ENCODE measurements at places on chromosomes 6 and 20. TPM values are rescaled to one million over a fixed set of nuclear protein-coding genes. Genes with fewer than 3 reads are reported as not detected.

Gene UBE2V1
- 78.1 TPM for total RNA-seq

Gene MEA1
- total RNA-seq = 175 TPM

DNA sequence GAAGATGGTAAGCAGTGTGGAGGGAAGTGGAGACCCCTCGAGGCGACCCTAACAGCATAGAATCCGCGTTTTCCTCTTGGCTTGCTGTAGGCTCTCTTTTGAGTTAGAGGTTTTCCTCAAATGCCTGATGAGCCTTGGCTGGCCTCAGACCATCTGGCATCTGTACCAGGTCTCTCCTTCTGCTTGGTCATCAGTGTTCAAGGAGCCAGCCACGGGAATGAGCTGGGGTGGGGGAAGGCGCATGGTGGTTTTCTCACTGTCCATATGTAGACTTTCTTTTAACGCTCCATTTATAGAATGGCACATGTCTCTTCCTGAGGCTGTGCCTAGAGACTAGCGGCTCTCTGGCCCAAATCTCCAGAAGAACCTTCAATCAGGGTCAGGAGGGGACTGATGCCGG is 8.1 kb upstream of the GUCA1A start:
- H3K4me1 ChIP-seq = no peaks in the 10 kb centered on the region
- no peak overlapping the region for H3K27ac ChIP-seq
- H3K4me3 ChIP-seq = no peak overlapping the region
- H3K36me3 ChIP-seq = no peaks in the 10 kb centered on the region

DNA sequence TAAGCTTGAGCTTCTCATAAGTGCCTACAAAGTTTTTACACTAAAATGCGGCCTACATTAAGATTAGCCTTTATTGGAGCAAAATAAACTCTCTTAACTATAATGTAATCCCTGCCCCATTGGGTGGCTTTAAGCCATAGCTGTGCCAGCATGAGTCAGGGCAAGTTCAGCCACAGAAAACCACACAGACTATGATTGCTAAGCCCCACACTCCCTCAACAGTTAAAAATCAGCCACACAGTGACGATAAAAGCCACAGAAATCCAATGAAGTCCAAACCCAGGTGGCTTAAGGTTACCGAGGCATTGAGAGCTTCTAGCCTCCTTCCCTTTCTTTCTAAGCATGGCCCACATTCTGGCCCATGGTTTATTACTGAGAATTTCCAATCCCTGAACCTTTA is 61.6 kb downstream of the GRM1 start:
- H3K4me3 ChIP-seq = no peak overlapping the region
- no peaks in the 10 kb centered on the region for H3K36me3 ChIP-seq
- H3K27ac ChIP-seq = no peak overlapping the region
- DNase-seq = no peak

DNA sequence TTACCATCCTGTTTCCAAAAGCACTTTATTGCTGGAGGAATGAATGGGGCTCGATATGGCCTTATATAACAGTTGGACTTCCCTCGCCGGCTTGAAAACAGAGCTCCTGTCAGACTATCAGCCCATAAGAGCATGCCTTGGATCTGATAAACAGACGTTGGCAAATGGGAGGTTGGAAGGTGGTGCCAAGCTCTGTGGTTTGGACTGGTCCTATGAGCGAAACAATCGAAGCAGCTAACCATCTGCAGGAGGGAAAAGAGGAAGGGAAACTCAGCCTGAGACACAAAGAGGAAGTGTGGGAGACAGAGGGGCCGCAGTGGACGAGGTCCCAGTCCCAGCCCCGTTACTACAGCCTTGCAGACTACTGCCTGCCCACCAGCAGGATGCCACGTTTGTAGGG is 92.9 kb downstream of the TFAP2C start:
- no peaks in the 10 kb centered on the region for H3K27me3 ChIP-seq
- no peak overlapping the region for H3K4me3 ChIP-seq
- H3K27ac ChIP-seq = no peak overlapping the region
- no peak for DNase-seq
- no peaks in the 10 kb centered on the region for H3K36me3 ChIP-seq

Gene MYLK4
- total RNA-seq = 0.71 TPM

DNA sequence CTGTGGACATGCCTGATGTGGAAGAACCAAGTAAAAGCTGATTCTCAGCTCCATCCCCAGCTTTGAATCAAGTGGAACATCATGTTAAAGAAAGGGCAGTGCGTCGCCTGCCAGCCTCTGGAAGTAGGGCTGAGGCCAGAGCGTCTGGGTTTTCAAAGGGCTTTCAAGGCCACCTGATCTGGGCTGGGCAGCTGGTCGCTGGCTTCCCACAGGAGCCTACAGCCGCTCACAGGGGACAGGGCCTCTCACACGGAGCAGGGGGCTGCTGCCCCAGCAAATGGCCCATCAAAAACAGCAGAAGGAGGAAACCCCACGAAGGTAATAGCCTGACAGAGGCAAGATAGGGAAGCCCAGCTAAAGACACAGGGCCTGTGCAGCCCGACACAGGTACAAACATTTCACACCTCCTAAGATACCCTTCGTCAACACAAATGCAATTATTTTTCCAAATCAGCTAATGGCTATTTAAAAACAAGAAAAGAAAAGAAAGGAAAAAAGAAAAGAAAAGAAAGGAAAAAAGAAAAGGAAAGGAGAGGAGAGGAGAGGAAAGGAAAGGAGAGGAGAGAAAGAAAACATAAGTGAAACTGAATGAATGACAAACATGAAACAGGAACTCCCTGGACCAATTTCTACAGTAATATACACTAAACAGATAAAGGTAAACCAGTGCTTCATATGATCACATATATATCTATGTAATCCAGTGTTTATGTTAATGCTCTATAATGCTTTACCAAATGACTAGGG is 24.8 kb downstream of the RRBP1 start:
- no peaks in the 10 kb centered on the region for H3K4me1 ChIP-seq
- H3K27ac ChIP-seq = no peak overlapping the region
- no peaks in the 10 kb centered on the region for H3K27me3 ChIP-seq

Gene CFB
- total RNA-seq = 5.8 TPM

- no peaks in the 10 kb centered on the region for H3K27me3 ChIP-seq
- H3K36me3 ChIP-seq = no peaks in the 10 kb centered on the region
- no peak for DNase-seq
- H3K27ac ChIP-seq = no peak overlapping the region
- H3K4me1 ChIP-seq = peaks cover 3% of the 10 kb centered on the region
These were observed 42.6 kb downstream of the KIAA1755 start for GRCh38 chr20:38217791-38218565.

DNA sequence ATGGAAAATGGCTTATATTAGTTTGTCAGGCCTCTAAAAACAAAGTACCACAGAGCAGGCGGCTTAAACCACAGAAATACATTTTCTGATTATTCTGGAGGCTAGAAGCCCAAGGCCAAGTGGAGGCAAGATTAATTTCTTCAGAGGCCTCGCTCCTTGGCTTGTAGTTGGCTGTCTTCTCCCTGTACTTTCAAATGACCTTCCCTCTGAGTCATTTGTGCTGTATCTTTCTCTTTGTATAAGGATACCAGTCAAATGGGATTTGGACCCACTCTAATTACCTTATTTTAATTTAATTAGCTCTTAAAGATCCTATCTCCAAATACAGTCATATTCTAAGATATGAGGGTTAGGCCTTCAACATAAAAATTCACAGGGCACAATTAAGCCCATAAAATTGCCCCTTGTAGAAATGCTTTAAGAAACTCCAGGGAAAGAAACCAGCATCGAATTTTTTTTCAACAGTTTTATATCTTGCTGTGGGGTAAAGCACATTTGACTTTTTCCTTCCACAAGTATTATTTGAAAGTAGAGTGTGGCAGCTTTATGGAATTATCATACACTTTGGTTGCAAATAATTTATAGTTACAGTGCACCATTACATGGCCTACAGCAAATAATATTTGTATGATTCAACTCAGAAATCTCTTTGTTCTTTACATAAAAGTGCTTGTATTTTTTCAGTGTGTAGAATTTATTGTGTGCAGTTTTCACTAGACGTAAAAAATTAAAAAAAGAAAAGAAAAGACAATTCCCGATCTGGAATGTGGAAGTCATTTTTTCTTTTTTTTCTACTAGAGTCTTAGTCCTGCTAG is 706.1 kb downstream of the KIF16B start:
- no peak overlapping the region for H3K27ac ChIP-seq
- no peaks in the 10 kb centered on the region for H3K27me3 ChIP-seq
- no peak overlapping the region for H3K4me3 ChIP-seq
- no peaks in the 10 kb centered on the region for H3K4me1 ChIP-seq

DNA sequence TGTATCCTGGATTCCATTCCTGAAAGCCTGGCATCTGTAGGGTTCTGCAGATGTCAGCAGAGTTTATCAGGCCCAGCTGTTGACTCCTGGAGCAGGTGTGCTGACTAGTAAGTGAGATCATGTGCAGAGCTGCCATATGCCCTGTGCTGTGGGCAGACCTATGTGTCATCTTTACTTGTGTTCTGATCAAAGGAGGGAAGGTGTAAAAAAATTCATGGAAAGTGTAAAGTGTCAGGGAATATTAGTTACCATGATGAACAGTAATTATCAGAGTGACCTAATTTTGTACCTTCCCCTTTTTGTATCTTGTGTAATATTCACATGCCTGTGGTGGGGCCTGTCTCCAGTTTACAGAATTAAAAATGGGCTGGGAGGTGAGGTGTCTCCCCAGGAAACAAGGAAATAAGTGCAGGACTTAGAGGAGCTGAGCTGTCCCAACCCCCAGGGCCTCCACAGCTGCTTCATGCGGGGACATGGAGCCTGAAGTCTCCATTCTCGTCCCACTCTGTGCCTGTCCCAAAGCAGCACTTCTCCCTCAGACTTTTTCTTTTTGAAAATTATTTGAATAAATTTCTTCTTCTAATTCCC is 148.2 kb upstream of the GGTLC1 start:
- H3K4me1 ChIP-seq = no peaks in the 10 kb centered on the region
- H3K36me3 ChIP-seq = no peaks in the 10 kb centered on the region
- no peak overlapping the region for H3K4me3 ChIP-seq
- H3K27ac ChIP-seq = no peak overlapping the region
- no peak for DNase-seq

DNA sequence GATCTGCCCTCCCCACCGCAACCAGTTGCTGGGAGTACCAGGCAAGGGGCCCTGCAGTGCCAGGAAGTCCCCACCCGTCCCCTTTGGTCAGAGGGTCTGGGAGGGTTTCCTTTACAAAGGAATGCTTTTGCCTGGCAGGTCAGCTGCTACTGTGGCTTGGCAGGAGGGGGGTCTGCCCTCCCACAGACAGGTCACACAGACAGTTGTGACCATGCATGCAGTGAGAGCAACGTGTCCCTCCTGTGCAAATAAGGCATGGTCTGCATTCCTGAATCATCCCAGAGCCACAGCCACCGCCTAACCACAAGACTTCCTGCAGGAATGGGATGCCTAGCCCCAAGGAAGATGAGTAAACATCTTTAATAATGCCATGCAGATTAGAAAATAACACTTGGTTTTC is 439 bp upstream of the F13A1 start:
- no peaks in the 10 kb centered on the region for H3K36me3 ChIP-seq
- DNase-seq = no peak
- H3K27ac ChIP-seq = no peak overlapping the region
- no peak overlapping the region for H3K4me3 ChIP-seq

GRCh38 chr6:153103319-153103655 is 27.8 kb downstream of the RGS17 start:
- no peak overlapping the region for H3K4me3 ChIP-seq
- no peak overlapping the region for H3K27ac ChIP-seq
- H3K4me1 ChIP-seq = no peaks in the 10 kb centered on the region
- H3K27me3 ChIP-seq = no peaks in the 10 kb centered on the region

Gene RHAG
- not detected for total RNA-seq

GRCh38 chr6:79949233-79949632 is 1.9 kb upstream of the ELOVL4 start:
- DNase-seq = peak; percentile 84
- no peaks in the 10 kb centered on the region for H3K27me3 ChIP-seq
- H3K4me1 ChIP-seq = no peaks in the 10 kb centered on the region
- no peaks in the 10 kb centered on the region for H3K36me3 ChIP-seq

GRCh38 chr6:48032151-48032550 is 78.8 kb downstream of the PTCHD4 start:
- no peak overlapping the region for H3K27ac ChIP-seq
- DNase-seq = no peak

GRCh38 chr20:3900187-3900604 is 11.0 kb downstream of the PANK2 start:
- no peak overlapping the region for H3K4me3 ChIP-seq
- peaks cover 68% of the 10 kb centered on the region for H3K4me1 ChIP-seq
- no peak for DNase-seq
- H3K27me3 ChIP-seq = no peaks in the 10 kb centered on the region
- peak overlapping the region; percentile 23 for H3K27ac ChIP-seq

Gene SLC17A1
- 0.99 TPM for total RNA-seq

- no peaks in the 10 kb centered on the region for H3K27me3 ChIP-seq
- no peaks in the 10 kb centered on the region for H3K4me1 ChIP-seq
- no peak overlapping the region for H3K27ac ChIP-seq
These were observed 65.6 kb downstream of the ZNF292 start for GRCh38 chr6:87220997-87221396.

- no peaks in the 10 kb centered on the region for H3K4me1 ChIP-seq
- DNase-seq = peak; percentile 20
- H3K4me3 ChIP-seq = no peak overlapping the region
These were observed 636.0 kb downstream of the BCKDHB start for GRCh38 chr6:80742481-80742880.

DNA sequence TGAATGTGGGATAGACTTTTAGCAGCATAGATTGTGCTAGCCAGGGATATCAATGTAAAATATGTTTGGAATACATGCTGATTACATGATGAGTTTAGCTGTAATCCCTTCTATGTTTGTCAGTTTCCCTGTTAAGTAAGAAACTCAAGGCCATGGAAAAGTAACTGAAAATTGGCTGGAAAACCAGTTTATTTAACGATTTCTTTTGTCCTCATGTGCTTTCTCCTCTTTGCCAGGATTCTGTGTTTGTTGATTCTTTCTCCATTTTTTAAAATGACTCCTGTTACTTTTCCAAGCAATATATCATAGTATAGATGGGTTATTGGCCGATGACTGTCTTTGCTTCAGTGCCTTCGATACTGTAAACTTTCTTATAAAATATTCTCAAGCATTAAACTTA is 87.5 kb downstream of the SAMD5 start:
- H3K4me1 ChIP-seq = no peaks in the 10 kb centered on the region
- H3K27me3 ChIP-seq = no peaks in the 10 kb centered on the region
- no peak for DNase-seq
- no peak overlapping the region for H3K27ac ChIP-seq

GRCh38 chr6:42051268-42051653 is 937 bp downstream of the TAF8 start:
- no peaks in the 10 kb centered on the region for H3K36me3 ChIP-seq
- DNase-seq = no peak
- H3K27me3 ChIP-seq = no peaks in the 10 kb centered on the region
- H3K4me1 ChIP-seq = peaks cover 20% of the 10 kb centered on the region
- H3K27ac ChIP-seq = no peak overlapping the region
- H3K4me3 ChIP-seq = peak overlapping the region; percentile 62

DNA sequence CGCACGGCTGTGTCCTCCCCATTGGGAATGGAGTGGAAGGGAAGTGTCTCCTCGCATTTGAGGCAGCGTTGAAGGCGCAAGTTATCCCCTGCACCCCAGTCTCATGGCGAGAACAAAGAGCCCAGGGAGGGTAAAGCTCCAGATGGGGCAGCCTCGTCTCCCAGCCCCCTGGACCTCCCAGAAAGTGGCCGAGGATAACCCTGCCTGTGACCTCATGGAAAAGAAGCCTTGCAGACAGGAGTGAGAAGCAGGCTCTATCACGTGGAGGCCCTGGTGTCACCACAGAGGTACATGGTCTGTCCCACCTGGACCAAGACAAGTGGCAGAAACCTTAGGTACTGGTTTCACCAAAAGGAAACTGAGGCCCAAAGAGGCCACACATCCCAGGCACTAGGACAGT is 134.8 kb upstream of the RPS6KA2 start:
- H3K4me3 ChIP-seq = no peak overlapping the region
- DNase-seq = no peak
- H3K27me3 ChIP-seq = no peaks in the 10 kb centered on the region
- no peaks in the 10 kb centered on the region for H3K36me3 ChIP-seq

All from testis (tissue), 5 donors.